Karpas-422 (cell line): ENCODE measurements at places on chromosomes 16 and 17. TPM values are rescaled to one million over a fixed set of nuclear protein-coding genes. Genes with fewer than 3 reads are reported as not detected.
A peak's percentile ranks its signal among the peaks of the same experiment; 100 is the strongest.

Gene SCNN1B
- total RNA-seq: not detected in 2 replicates

DNA sequence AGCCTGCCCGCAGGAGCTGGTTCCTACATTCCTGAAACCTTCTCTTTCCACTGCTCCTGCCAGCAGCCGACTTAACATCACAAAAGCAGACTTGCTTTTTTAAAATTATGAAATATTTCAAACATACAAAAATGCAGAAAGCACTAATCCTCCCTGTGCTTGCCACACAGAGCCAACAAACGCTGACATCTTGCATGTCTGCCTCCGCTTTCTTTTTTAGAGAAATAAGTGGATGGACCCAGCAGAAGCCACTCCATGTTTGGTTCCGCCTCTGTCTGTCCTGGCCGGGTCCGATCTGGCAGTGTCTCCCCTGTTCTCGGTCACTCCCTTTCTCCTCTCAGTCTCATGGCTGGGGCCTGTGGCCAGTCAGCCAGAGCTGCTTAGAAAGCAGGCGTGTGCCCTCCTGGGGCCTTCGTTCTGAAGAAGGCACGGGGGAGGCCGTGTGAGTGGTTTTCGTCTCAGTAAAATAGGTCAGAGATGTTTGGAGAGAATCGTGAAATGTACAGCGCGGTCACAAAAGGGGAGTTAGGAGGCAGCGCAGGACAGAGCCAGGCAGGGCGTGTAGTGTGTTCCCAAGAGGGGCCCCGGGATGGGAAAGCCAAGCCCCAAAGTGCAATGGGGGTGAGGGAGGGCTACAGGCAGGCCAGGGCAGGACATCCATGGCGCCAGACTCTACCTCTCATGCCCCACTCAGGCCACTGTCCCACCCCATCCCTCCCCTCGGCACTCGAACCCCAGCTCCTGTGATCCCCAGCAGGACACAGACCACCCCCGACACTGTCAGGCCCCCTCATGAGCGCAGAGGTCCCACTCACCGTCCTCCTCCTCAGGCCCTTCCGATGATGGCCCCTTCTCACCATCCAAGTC lies 23.2 kb downstream of the MXRA7 start:
- DNase-seq: no peak

DNA sequence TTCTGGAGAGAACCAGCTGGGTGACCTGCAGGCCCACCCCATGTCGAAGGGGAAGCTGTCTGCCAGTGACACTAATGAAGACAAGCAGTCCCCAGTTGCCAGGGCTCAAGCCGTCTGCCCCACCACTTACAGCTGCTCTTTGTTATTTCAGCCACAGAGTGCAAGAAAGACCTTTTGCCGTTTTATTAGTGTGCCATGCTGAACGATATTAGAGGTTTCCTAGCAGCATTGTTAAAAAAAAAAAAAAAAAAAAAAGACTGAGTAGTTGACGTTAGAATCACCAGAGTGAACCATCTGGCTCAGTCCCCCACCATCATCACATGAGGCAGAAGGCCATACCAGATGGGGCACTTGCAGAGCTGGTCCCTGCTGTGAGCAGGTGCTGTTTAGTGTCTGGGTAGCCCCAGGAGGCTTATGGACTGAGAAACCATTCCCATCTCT lies 26.5 kb upstream of the SLC39A11 start:
- DNase-seq: peak; percentile 59

Gene TMEM106A
- total RNA-seq: 9.0 and 14.5 TPM in 2 replicates

Gene MFAP4
- 0.15 TPM in 1 of 2 replicates, not detected in the other for total RNA-seq

Gene RMI2
- 19.4 and 45.2 TPM in 2 replicates for total RNA-seq

GRCh38 chr16:24883714-24884151 lies 38.0 kb downstream of the SLC5A11 start:
- peak; percentile 77 for DNase-seq

GRCh38 chr17:62134397-62134796 lies 69.3 kb upstream of the MED13 start:
- no peak for DNase-seq

Gene KRT33A
- total RNA-seq: not detected in 2 replicates

GRCh38 chr16:9846362-9847099 lies 335.7 kb downstream of the GRIN2A start:
- no peak for DNase-seq

- DNase-seq: no peak
Measured at GRCh38 chr17:12231355-12231682, 210.6 kb downstream of the MAP2K4 start.

Gene CCDC200
- not detected in 2 replicates for total RNA-seq

DNA sequence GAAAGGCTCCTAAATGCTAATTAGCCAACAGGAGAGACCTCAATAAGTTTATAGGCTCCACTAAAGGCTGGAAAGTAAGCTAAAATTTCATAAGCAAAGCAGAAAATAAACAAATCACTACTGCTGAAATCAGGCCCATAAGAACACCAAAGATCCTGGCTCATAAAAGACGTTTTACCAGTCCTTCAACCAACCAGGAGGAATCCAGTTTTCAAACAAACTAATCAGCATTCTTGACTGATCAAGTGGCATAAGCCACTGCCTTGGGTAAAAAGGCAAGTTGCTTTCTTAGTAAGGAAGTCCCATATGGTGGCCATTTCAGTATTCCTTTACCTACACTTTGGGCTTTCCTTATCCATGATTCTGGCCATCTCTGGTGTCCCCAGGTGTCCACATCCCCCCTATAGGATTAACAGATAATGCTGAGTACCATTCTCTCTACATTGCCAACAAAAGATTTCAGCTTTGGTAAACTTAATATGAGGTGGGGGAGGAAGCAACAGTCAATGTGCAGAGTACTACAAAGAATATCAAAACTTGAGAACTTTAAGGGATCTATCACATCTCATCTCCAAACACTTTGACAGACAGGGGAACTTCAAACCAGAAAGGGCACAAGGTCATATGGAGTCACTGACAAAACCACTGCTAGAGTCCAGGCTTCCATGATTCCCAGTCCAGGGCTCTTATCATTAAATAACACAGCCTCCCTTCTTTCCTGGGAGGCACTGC lies 1.3 kb downstream of the TOM1L2 start:
- DNase-seq: no peak

DNA sequence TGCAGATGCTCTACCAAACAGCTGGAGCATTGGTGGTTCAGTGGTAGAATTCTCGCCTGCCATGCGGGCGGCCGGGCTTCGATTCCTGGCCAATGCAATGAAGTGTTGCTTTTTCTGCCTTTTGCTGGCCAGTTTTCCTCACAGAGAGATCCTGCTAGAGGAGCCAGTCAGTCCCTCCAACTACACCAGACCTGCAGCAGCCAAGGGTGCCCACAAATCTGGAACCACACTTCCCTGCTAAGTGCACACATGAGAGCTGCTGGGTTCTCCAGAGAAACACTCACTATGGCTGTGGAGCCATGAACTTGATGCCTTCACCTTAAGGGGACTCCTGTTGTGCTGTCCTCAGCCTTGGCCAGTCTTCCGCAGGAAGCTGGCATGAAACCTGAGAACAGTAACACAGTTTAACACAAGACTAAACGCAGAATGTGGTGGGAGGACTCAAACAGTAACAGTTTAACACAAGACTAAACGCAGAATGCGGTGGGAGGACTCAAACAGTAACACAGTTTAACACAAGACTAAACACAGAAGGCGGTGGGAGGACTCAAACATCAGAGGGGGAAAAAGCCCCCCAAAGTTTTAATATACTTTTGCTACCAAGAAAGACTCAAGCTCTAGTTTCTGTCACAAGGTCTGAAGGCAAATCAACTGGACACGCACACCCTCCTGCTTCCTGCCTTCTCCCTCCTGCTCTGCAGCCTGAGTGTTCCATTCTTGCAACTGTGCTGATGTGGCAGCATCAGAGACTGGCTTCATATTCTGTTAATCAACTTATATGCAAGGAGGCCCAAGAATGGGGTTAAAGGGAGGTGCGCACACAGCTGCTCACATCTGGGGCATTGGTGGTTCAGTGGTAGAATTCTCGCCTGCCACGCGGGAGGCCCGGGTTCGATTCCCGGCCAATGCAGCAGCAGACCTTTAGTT lies 12.0 kb downstream of the VAC14 start:
- no peak for DNase-seq

Gene EVI2B
- 0.76 and 5.0 TPM in 2 replicates for total RNA-seq

Gene KRT25
- not detected in 2 replicates for total RNA-seq

Gene TBX2
- 0.07 TPM in 1 of 2 replicates, not detected in the other for total RNA-seq

Gene UNC13D
- 30.9 and 52.5 TPM in 2 replicates for total RNA-seq

Gene TMC7
- total RNA-seq: not detected in 2 replicates

GRCh38 chr17:72119873-72120641 lies 763 bp upstream of the SOX9 start:
- DNase-seq: peak; percentile 80

Gene ZP2
- not detected in 2 replicates for total RNA-seq

DNA sequence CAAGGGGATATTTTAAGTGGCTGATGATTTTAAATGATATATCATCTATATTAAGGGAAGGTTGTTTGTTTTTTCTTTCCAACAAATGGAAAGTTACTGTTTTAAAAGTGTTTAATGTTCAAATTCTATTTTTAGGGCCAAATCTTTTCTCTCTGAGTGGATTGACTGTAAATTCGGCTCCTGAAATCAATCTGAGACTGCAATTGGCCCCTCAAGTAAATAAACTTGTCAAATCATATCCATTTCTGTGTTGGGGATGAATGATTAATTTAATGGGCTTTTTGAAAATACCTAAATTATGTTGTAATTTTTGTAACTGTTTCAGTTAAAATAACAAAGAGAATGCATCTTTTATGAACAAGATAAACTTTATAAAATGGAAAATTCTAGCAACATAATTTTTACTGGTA lies 2.6 kb downstream of the HS3ST3A1 start:
- DNase-seq: no peak

- no peak for DNase-seq
Measured at GRCh38 chr16:74249846-74250245, 46.8 kb upstream of the PSMD7 start.

DNA sequence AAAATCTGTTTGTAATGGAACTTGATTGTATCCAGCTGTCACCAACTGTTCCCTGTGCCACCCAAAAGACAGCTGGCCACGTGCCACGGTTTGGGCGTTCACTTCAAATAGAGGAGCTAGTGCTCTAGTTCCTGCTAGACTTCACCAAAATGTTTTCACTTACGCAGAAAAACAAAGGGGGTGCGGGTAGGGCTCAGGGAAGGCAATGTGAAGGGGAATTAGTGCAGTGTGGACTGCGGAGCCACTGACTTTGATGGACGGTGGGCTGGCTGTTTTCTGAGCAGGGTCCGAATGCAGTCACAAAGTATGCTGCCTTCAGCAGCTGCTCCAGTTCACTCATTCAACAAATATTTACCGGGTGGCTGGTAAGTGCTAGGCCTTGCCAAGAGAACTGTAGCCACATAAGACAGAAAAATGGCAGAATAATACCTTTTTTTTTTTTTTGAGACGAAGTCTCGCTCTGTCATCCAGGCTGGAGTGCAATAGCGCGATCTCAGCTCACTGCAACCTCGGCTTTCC lies 7.6 kb upstream of the CYTH1 start:
- no peak for DNase-seq

- DNase-seq: no peak
Measured at GRCh38 chr16:28882551-28883160, 4.4 kb downstream of the ATP2A1 start.

Gene SPN
- total RNA-seq: 0.63 and 1.0 TPM in 2 replicates

Gene PLA2G10
- not detected in 2 replicates for total RNA-seq

DNA sequence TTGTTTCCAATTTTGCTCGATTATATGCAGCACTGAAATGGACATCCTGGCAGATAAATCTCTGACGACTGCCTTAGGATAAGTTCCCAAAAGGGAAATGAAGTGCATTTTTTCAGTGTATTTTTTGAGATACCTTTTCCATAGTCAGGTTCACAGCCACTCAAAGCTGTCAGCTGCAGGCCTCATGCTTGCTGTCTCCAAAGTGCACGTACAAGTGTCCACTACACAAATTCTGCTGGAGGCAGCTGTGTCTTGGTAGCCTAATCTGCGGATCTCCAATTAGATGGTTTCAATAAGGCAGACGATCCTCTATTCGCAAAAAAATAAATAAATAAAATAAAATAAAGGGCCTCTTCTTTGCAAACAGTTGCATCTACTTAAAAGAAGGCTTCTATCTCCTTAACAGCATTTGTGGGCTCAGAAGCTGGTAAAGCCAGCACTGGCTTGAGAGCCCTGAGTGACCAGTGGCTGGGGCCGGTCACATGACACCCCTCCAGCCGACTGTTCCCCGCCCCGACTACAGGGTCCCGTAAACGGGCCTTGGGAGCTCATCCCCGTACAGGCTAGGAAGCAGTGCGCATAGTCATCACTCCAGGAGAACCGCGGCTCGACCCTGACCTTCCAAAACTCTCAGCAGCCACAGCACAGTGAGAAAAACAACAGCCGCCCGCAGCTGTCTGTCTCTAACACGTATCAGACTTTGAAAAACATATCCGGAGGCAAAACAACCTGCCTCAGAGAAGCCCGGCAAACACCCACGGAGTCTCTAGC lies 18.8 kb downstream of the RPH3AL start:
- DNase-seq: peak; percentile 36

- DNase-seq: no peak
Measured at GRCh38 chr16:13401641-13402040, 500.2 kb downstream of the SHISA9 start.

DNA sequence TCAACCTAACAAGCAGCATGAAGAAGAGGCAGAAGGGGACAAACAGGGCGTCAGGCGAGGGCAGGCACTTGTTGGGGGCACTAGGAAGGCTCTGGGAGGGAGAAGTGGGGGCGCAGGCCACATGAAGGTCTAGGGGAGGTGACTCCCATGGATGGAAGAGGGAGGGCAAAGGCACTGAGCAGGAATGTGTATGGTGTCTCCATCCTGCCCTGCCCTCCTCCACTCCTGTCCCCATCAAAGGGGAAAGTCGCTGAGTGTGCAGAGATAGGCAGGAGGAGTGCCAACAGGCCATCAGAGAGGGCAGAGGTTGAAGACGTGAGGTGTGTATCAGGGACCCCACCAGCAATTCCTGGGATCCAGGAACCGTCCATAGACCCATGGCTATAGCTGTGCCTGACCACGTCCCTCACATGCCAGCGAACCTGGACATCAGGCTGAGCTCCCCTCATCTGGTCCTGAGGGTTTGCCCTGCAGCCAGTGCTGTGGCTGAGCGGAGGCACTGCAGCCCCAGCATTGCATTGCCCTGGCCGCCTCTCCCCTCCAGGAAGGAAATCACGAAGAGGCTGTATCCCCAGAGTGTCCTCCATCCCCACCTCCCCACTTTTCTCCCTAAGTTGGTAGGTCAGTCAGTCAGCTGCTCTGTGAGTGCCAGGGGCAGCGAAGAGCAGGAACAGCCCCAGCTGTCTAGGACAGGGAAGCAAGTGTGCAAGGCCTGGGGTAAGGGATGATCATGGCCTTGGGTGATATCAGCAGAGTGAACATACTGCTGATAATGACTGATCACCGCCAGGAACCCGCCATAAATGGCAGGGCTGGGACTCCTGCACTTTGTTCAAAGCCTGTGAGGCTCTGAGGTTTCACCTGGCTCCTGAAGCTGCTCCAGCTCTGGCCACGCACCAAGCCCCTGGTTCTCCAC lies 6.2 kb upstream of the CYB561 start:
- DNase-seq: no peak

Gene NEUROD2
- not detected in 2 replicates for total RNA-seq

GRCh38 chr16:1923299-1924034 lies 5.3 kb upstream of the HS3ST6 start:
- no peak for DNase-seq

GRCh38 chr16:17409894-17410293 lies 60.9 kb downstream of the XYLT1 start:
- no peak for DNase-seq

DNA sequence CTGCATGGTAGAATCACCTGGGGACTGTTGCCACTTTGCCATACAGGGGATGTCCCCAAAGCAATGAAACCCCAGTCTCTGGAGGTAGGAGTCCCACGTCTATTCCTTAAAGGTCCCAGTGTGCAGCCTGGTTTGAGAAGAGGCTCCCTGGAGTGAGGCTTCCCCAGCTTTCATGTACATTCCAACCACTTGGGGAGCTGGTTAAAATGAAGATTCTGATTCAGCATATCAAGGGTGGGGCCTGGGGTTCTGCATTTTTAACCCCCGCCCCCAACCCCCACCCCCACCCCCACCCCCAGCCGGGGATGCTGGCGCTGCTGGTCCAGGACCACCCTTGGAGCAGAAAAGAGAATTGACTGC lies 241.2 kb downstream of the FOXL1 start:
- no peak for DNase-seq
